NCI-H1417 treated with DMSO at 0.1 percent for 48 hours (cell line): ENCODE measurements at places on chromosomes 3 and 15.

GRCh38 chr3:46283881-46284450 lies 41.7 kb downstream of the CCR3 start:
- DNase-seq: no peak

DNA sequence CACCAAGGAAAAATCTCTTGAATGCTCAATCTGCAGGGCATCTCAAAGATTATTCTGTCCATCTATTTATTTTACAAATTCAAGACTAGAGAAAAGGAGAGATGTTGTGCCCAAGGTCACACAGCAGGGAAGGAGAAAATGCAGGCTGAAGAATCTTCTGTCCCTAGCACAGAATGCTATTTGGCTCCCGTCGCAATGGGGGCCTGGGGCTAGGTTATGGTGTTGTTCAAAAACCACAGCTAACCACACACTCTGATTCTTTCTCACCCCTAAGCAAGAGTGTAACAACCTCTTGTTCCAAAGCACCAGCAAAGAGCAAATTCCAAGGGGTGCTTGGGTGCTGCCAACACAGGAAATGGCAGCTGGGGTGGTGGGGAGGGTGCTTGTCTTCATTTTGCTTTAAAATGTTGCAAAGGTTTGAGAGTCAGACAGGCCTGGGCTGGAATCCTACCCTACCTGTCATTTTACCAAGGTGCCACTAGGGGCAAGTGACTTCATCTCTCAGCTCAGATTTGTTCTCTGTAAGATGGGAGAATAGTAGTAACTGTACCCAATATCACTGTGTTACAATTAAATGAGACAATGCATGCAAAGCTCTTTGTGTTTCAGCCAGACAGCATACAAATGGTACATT lies 112.5 kb downstream of the ADAMTS9 start:
- no peak for DNase-seq

DNA sequence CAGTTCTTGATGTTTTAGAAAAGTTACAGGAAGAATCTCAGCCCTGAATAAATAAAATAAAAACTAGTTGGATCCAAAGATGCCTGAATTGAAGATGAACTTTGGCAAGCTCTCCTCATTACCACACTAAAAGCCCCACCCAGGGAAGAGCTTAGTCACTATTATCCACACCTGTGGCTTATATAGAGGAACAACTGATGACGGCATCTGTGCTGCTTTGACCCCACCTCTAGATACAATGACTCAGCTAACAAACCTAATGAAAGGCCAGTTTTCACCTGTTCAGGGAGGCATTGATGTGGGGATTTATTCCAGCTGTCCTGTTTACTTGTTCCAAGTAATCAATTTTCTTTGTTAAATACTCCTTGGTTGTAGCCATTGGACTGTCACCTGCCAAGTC lies 604.7 kb upstream of the EPHA6 start:
- no peak for DNase-seq

DNA sequence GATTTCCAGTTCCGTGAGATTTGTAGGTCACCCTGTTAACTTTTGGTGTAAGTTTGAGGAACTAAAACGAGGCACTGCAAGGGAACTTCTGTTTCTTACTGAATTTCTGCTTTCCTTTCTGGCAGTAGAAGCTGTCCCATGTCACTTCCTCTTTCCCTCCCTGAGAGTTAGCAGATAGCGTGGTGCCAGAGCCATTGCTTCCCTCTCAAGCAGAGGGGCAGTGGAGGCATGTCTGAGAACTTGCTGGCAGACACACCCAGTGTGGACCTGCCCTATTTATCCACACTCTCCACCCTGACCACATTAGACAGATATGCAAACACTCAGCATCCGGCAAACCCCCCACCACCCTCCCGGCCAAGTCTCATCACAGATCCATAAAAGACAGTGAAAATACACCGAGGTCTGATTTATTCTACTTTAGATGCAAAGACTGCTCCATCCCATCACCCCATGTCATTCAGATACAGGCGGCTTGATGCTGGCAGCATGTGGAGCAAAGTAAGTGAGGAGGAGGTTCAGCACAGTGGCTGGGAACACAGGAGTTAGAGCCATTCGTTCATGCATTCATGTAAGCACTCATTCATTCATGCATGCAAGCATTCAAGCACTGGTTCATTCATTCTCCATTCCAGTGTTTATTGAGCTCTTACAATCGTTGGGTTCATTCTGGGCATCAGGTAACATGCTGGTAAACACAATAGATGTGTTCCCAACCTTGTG lies 324.7 kb downstream of the SHQ1 start:
- no peak for DNase-seq

DNA sequence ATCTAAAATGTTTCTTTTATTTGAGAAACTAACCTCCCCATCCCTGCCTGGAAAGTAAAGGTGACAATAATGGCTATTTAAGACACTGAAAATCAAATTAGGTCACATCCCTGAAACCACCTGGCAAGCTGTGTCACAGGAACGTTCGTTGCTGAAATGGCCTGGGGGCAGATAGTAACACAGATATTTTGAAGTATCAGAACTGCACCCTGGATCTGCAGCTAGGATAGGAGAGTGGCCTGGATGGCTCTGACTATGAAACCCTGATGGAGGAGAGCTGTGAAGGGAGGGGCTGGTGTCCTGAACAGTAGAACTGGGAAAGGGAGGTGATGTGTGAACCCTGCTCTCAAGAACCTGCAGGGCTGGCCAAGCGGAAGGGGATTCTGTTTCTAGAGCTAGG lies 648.3 kb upstream of the CFAP20DC start:
- no peak for DNase-seq

DNA sequence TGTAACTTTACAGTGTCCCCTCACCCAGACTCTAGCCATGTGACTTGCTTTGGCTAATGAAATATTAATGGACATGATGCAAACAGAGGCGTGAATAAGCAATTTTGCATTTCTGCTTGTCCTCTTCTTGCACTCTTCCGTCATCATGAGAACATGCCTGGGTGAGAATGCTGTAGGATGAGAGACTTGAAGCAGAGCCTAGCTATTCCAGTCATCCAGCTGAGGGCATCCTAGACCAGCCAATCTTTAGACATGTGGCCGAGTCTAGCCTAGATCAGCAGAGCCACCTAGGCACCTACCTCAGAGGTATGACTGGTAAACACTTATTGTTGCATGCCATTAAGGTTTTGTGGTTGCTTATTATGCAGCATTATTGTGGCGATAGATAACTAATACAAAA lies 450.5 kb upstream of the AZI2 start:
- DNase-seq: no peak

DNA sequence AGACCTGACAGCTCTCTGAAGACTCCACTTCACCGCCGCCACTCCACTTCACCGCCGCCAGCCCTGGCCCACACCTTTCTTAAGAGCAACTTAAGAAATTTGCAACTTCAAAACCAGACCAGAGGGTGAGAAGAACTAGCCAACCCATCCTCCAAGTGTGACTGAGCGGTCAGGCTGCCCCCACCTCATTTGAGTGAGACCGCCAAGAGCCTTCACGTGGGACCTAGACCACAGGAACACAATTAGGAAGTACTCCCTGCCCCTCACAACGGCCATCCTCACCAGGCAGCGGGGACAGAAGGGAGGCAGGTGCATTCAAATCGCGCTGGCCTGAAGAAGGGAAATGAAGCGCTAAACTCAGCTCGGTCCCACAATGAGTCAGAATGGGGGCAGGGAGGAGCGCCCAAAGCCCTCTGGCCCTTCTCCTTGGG lies 156.8 kb upstream of the BCL6 start:
- DNase-seq: no peak

- DNase-seq: no peak
These were observed 70.9 kb upstream of the UBE3A start for GRCh38 chr15:25509703-25510102.

DNA sequence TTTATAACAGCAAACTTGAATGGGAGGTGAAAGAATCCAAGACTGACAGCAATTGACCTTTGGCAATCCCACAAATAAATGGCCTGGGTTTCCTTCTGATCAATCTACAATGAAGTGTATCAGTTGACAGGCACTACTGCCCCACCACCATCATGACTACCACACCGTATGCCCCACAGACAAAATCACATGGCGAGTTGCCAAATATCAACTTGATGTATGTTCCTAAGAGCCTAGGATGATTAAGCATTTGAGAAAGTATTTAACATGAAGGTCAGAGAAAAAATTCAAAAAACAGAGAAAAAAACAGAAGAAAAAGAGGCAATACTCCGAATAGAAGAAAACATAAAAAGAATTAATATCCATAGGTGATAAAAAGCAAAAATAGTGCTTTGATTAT lies 215.9 kb upstream of the STAC start:
- no peak for DNase-seq

GRCh38 chr3:130654091-130654490 lies 92.5 kb downstream of the PIK3R4 start:
- no peak for DNase-seq

DNA sequence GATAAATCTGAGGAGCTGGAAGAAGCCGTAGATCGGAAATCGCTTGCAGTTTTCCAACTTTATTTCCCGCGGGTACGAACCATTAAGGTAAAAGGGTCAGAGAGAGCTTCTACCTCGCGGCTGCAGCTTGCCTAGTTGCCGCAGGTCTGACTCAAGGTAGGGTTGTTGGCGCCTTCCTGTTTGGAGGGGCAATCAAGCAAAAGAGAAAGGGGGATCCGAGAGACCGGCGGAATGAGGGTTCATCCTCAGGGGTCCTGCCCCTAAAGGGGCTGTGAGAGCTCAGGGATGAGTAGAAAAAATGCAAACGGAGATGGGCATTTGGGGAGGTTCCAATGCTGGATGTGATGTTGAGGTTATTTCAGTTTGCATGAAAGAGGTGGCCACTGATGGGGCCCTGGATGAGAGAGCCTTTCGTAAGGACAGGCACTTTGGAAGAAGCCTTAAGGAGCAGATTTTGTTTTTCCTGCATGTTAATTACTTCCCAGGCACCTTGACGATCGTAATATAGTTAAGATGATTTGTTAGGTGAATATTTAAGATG lies 265.4 kb downstream of the CGGBP1 start:
- DNase-seq: no peak

DNA sequence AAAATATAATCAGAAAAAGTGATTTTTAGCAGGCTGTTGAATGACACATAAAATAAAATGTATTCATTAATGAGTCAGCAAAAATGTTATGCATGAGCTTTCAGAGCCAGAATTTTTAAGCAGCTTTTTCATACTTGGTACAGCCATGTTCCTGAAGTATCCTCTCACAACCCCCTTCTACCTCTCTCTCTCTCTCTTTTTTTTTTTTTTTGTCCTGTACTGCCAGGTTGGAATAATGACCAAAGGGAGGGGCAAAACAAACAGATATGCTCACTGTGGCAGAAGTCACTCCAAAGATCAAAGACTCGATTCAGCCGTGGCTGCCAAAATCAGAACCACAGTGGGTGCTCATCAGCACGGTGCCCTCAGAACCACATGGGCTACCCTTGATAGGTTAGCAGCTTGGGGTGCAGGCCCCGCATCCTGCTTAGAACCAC lies 383.0 kb downstream of the ZBTB20 start:
- DNase-seq: peak; percentile 38

- no peak for DNase-seq
These were observed 279.8 kb upstream of the SEMA6D start for GRCh38 chr15:47437491-47437890.

GRCh38 chr3:125043599-125044151 lies 12.1 kb downstream of the HEG1 start:
- DNase-seq: no peak

GRCh38 chr15:77513226-77513625 lies 92.5 kb downstream of the HMG20A start:
- DNase-seq: no peak

- DNase-seq: no peak
These were observed 72.4 kb downstream of the CHDH start for GRCh38 chr3:53773611-53774368.

DNA sequence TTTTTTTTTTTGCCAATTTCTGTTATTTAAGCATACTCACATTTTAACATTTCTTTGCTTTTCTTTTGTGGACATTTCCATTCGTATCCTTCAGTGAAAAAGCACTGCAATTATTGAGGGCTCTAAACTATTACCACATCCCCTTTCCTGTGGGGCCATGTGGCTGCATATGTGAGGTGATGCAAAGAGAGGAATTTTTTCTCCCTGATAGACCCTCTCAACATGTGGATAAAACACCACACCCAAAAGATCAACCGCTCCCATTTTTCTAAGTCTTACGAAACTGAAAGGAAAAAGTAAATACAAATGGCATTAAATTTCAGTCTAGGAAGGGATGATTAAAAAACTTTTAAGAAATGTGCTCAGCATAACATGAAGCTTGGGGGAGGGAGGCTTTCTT lies 68.8 kb downstream of the DNAJC13 start:
- DNase-seq: no peak

GRCh38 chr15:85116066-85116465 lies 134.4 kb downstream of the PDE8A start:
- no peak for DNase-seq

DNA sequence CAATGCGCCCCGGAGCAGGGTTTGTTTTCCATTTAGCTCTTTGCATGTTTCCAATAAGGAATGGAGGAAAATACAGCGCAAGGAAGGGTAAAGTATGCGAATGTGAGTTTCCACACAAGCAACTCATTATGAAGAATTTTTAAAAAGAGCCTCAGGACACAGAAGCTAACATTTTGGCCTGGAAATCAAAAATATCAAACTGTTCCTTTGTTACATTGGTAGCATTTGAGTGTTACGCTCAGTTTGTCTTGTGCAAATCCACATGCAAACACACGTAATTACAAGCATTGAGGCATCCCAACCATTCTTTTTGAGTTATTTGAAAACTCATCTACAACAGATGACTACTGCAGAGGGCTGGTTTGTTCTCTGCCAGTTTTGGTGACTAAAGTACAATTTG lies 93.0 kb upstream of the SNRPA1 start:
- DNase-seq: no peak

DNA sequence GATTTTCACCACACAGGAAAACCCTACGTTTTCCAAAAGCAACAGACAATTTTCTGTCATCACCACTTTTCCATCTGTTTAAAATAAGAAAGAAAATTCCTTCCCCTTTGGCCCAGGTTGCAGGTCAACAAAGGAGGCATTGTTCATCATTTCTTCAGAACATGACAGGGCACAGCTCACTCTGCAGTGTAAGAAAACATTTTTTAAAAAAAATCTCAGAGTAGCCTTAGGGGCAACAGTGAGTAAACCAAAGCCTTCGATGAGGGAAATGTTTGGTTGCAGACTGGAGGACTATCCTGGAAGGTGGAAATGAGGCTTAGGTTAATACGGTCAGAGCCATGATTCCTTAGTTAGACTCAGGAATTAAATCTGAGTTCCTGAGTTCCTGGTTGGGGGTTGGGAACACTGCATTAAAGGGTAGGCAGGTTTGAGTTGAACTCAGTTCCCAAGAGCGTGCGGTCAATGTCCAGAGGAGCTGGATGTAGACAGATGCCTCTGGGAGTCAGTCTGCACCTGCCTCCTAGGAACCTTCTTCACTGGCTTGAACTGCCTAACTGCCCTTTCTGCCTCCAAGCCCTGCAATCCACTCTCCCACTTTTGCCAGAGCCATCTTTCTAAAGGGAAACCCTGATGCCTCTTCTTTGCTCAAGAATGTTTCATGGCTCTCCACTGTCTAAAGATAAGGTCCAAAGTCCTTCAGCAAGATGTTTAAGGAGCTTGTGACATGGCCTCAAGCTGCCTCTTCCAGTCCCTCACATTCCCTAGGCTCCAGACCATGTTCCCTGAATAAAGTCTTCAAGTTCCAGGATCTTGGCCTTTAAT lies 3.3 kb upstream of the HES1 start:
- no peak for DNase-seq

- no peak for DNase-seq
These were observed 90.5 kb downstream of the AQP9 start for GRCh38 chr15:58228718-58229117.

- DNase-seq: no peak
These were observed 534.1 kb downstream of the TUSC7 start for GRCh38 chr3:117243657-117244056.

- no peak for DNase-seq
These were observed 15.0 kb downstream of the KIF7 start for GRCh38 chr15:89640245-89640644.
